ENCODE measurements at places on chromosomes 16 and 17.

GRCh38 chr17:48215583-48216139 lies 108.1 kb downstream of the SNX11 start:
- H3K27me3 ChIP-seq, result no peaks in the 10 kb centered on the region
- no peak for DNase-seq
- H3K36me3 ChIP-seq, result no peaks in the 10 kb centered on the region

DNA sequence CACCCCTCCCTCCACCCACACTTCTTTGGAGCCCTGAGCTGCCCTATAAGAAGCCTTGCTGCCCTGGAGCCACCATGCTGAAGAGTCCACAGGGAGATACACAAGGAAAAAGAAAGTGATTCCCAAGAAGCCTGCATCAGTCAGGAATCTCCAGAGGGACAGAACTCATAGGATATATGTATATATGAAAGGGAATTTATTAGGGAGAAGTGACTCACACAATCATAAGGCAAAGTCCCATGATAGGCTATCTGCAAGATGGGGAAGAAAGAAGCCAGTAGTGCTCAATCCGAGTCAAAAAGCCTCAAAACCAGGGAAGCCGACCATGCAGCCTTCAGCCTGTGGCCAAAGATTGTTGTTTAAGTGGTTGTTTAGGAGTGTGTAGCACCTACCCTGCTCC lies 87.9 kb downstream of the TMEM114 start:
- H3K36me3 ChIP-seq, result no peaks in the 10 kb centered on the region
- no peak for DNase-seq
- H3K4me1 ChIP-seq, result no peaks in the 10 kb centered on the region
- no peaks in the 10 kb centered on the region for H3K27me3 ChIP-seq
- no peak overlapping the region for H3K27ac ChIP-seq

DNA sequence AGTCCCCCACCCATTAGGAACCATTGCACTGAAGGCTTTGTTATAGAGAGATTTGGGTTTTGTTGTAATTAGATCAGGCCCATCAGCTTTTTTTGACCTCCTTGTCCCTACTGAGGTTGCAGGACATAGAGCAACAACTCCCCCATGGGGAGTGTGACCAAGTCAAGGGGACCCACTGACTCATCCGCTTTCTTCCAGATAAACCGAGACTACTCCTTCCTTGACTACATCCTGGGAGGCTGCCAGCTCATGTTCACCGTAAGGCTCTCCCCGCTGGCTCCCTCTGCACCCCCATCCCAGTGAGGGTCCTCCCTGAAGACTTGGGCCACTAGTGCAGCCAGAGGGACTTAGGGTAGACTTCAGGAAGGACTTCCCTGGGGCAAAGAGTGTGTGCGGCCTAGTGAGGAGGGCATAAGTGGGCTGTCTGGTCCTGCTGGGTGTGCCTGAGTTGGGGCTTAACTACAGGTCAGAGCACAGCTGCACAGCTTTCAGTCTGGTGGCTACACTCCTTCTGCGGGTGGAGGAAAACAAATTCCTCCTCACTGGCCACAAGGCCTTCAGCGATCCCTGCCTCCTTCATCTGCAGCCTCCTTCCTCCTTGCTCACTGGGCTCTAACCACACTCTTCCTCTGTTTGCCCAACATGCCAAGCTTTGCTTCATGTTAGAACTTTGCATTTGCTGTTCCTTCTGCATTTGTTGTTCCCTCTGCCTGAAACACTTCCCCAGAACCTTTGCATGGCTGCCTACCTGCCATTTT lies 31.0 kb downstream of the CPNE2 start:
- H3K4me3 ChIP-seq, result no peak overlapping the region
- no peaks in the 10 kb centered on the region for H3K4me1 ChIP-seq
- H3K27ac ChIP-seq, result no peak overlapping the region
- no peaks in the 10 kb centered on the region for H3K27me3 ChIP-seq
- H3K36me3 ChIP-seq, result peaks cover 37% of the 10 kb centered on the region

DNA sequence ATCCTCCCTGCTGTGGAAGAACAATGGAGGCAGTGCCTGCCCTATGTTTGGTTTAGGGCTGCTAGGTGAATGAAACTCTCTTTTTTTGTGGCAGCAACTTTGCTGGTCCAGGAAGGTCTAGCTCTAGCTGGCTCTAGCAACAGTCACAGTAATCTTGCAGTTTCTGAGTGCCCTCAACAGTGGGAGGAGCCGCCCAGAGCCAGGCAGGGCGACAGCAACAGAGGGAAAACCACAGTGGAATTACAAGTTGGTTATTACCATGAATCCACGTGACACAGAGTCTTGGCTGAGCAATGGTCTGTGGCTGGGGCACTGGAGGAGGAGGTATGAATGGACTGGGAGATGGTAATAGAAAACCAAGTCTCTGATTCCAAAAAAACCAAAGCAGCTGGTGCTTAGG lies 10.3 kb downstream of the HSPB9 start:
- peak overlapping the region; percentile 37 for H3K27ac ChIP-seq
- DNase-seq, result no peak
- H3K4me3 ChIP-seq, result no peak overlapping the region
- H3K27me3 ChIP-seq, result no peaks in the 10 kb centered on the region
- peaks cover 18% of the 10 kb centered on the region for H3K4me1 ChIP-seq
- H3K36me3 ChIP-seq, result peaks cover 24% of the 10 kb centered on the region

DNA sequence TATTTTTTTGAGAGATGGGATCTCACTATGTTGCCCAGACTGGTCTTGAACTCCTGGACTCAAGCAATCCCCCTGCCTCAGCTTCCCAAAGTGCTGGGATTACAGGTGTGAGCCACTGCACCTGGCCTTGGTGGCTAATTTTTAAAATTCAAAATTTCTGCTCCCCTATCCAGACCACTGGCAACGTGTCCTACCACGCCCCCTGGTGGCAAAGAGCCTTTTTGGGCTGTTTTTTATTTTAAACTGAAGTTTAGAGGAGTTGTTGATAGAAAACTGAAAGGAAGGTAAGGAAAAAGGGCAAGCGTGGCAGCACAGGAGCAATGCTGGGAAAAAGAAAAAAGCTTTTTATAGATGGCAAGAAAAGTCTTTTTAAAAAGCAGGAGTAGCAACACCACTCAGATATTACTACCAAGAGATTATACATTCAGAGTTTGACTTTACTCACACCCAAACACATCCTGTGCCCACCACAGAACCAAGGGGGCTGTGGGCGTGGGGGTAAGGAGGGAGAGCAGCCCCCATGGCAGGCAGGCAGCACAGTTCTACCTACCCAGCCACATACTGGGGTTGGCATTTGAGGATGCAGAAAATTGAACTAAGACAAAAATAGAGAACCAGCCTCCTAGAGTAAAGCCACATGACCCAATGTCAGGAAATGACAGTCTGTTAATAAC lies 4.2 kb upstream of the MXRA7 start:
- peaks cover 26% of the 10 kb centered on the region for H3K4me1 ChIP-seq
- no peaks in the 10 kb centered on the region for H3K27me3 ChIP-seq
- H3K4me3 ChIP-seq, result no peak overlapping the region

DNA sequence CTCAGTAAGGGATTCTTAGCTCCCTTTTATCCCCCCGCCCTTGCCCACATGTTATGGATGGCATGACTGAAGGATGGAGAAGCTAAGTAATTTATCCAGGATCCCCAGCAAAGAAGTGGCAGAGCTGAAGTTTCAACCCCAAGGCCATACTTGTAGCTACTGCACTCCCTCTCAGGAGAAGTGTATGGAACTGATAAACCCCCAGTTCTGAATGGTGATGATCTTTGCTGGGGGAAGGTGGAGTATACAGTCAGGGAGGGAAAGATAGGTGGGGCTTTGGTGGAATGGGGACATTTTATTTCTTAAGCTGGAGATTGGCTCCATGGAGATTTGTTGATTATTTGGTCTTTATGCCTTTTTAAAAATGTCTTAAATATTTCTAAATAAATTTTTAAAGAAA lies 58.3 kb downstream of the TNRC6C start:
- H3K4me1 ChIP-seq, result no peaks in the 10 kb centered on the region
- H3K36me3 ChIP-seq, result no peaks in the 10 kb centered on the region
- no peaks in the 10 kb centered on the region for H3K27me3 ChIP-seq
- no peak overlapping the region for H3K4me3 ChIP-seq
- no peak overlapping the region for H3K27ac ChIP-seq

DNA sequence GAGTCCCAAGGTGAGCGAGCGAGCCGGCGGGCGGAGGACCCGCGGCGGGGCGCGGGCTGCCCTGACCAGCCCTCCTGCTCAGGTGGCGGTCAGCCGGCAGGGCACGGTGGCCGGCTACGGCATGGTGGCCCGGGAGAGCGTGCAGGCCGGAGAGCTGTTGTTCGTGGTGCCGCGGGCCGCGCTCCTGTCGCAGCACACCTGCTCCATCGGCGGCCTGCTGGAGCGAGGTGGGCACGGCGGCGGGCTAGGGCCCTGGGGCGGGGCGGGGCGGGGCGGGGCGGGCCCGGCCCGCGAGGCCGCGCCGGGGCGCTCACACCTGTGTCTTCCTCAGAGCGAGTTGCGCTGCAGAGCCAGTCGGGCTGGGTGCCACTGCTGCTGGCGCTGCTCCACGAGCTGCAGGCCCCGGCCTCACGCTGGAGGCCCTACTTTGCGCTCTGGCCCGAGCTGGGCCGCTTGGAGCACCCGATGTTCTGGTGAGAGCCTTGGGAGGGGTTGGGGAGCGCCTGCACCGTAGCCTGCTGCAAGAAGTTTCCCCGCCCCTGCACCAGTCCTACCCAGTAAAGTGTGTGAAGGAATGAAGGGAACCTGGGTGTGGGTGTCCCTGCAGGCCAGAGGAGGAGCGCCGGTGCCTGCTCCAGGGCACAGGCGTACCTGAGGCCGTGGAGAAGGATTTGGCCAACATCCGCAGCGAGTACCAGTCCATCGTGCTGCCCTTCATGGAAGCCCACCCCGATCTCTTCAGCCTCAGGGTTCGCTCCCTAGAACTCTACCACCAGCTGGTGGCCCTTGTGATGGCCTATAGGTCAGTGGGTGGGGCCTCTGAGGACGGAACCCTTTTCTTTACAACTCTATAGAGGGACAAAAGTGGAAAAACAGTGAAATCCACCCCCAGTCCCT lies 802 bp downstream of the SETD6 start:
- H3K4me1 ChIP-seq, result peaks cover 13% of the 10 kb centered on the region
- H3K27me3 ChIP-seq, result no peaks in the 10 kb centered on the region
- peak overlapping the region; percentile 89 for H3K4me3 ChIP-seq
- H3K27ac ChIP-seq, result peak overlapping the region; percentile 73

GRCh38 chr17:82283208-82283749 lies 9.8 kb upstream of the CSNK1D start:
- no peak overlapping the region for H3K4me3 ChIP-seq
- H3K36me3 ChIP-seq, result no peaks in the 10 kb centered on the region
- DNase-seq, result no peak
- no peak overlapping the region for H3K27ac ChIP-seq
- H3K27me3 ChIP-seq, result no peaks in the 10 kb centered on the region
- H3K4me1 ChIP-seq, result no peaks in the 10 kb centered on the region

DNA sequence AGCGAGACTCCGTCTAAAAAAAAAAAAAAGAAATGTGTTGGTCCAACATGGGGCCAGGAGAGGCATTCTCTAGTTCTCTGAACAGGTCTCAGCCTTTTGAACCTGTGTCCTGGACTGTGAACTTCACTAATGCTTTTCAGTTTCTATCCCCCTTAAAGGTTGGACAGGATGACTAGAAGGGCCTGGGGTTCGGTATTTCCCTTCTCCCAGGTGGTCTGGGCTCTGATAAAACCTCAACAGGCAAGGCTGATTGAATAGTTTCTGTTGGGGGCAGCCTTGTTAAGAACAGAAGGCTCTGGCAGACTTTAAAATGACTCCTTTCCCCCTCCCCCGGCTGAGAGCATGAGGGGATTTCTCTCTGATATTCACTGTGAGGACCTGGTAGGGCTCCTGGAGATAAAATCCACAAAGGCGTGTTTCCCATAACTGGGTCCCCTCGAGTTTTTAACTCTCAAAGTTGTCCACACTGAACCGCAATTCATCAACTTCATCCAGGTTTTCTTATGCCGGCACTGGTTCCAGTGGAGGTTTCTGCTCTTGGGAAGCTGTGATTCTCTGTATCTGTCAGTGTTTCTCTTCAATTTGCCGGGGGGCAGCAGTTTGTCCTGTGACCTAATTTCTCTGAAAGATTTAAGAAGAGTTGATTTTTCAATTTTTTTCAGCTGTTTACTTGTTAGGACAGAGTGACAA lies 91.3 kb downstream of the METRNL start:
- no peak overlapping the region for H3K27ac ChIP-seq
- no peak for DNase-seq
- no peak overlapping the region for H3K4me3 ChIP-seq
- no peaks in the 10 kb centered on the region for H3K27me3 ChIP-seq
- no peaks in the 10 kb centered on the region for H3K36me3 ChIP-seq
- no peaks in the 10 kb centered on the region for H3K4me1 ChIP-seq

- H3K4me1 ChIP-seq, result no peaks in the 10 kb centered on the region
- no peak overlapping the region for H3K4me3 ChIP-seq
- H3K27me3 ChIP-seq, result no peaks in the 10 kb centered on the region
- H3K27ac ChIP-seq, result no peak overlapping the region
- H3K36me3 ChIP-seq, result no peaks in the 10 kb centered on the region
- no peak for DNase-seq
Measured at GRCh38 chr17:13460261-13461000, 141.3 kb downstream of the HS3ST3A1 start.

- no peak overlapping the region for H3K27ac ChIP-seq
- H3K4me1 ChIP-seq, result peaks cover 10% of the 10 kb centered on the region
- peaks cover 38% of the 10 kb centered on the region for H3K36me3 ChIP-seq
- no peaks in the 10 kb centered on the region for H3K27me3 ChIP-seq
- DNase-seq, result no peak
Measured at GRCh38 chr16:31198207-31198882, 4.2 kb downstream of the PYCARD start.

DNA sequence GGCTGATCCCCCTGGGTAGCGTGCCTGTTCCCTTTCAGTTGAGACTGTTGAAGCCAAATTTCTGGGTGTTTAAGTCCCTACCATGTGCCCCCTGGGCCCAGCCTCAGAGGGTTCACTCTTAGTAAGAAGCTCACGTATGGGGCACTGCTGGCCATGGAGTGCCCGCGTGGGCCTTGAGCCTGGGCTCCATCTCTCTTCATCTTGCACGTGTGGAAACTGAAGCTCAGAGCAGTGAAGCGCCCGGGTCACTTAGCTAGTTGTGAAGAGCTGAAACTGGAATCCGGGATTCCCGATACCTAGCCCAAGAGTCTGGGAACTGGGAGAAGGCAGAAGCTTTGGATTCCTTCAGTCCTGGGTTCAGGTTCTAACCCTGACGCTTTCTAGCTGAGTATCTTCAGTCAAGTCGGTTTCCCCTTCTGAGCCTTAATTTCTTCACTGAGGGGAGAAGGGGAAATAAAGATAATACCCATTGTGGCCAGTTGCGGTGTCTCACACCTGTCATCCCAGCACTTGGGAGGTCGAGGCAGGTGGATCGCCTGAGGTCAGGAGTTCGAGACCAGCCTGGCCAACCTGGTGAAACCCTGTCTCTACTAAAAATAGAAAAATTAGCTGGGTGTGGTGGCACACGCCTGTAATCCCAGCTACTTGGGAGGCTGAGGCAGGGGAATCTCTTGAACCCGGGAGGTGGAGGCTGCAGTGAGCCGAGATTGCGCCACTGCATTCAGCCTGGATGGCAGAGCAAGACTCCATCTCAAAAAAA lies 103.9 kb downstream of the OR1D5 start:
- no peaks in the 10 kb centered on the region for H3K36me3 ChIP-seq
- DNase-seq, result no peak
- H3K4me1 ChIP-seq, result no peaks in the 10 kb centered on the region
- H3K27me3 ChIP-seq, result no peaks in the 10 kb centered on the region
- H3K4me3 ChIP-seq, result no peak overlapping the region
